Stimulated activated CD8-positive, alpha-beta memory T cell treated with anti-CD3 and anti-CD28 coated beads, Interleukin-2, amount 100 ng/mL, for 48 hours (primary cell): ENCODE measurements at places on chromosomes 7 and 10.

- no peak for DNase-seq
Observed at GRCh38 chr10:20234579-20234978, 418.3 kb downstream of the PLXDC2 start.

DNA sequence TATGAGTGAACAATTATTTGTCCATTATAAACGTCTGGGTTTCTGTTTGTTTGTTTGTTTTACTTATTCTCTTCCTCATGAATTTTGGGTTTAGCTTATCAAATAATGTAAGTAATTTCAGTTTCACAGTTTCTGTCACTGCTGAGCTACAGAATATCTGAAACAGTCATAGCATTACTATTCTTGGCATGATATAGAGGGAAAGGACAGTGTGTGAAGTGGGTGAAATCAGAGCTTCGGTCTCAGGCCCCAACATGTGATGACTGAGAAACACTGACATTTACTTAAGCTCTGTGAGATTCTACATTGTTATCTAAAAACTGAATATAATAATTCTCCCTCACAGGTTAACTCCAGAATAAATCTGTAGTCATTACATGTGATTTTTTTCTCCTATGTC is 8.8 kb upstream of the OR6V1 start:
- no peak for DNase-seq

DNA sequence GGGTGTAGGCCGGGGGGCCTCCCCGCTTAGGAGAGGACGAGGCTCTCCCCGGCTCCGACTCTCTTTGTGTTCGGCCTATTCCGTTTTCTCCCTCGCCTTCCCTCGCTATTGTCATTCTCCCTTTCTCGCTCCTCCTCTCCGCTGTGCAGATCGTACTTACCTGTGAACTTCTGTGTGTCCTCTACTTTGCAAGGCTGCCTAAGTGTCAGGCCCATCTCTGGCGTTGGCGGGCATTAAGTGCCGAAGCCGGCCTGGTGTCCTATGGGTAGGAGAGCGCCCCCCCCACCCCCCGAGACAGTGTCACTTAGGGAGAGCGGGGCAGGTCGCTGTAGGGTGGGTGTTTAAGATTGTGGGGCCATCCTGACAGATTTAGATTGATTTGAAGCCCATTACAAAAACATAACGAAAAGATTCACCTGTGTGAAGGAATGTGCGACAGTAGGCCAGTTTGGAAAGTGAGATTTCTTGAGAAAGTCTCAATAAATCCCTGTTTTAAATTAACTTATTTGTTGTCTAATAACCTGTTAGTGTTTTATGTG is 579 bp downstream of the RBM33 start:
- peak; percentile 11 for DNase-seq

DNA sequence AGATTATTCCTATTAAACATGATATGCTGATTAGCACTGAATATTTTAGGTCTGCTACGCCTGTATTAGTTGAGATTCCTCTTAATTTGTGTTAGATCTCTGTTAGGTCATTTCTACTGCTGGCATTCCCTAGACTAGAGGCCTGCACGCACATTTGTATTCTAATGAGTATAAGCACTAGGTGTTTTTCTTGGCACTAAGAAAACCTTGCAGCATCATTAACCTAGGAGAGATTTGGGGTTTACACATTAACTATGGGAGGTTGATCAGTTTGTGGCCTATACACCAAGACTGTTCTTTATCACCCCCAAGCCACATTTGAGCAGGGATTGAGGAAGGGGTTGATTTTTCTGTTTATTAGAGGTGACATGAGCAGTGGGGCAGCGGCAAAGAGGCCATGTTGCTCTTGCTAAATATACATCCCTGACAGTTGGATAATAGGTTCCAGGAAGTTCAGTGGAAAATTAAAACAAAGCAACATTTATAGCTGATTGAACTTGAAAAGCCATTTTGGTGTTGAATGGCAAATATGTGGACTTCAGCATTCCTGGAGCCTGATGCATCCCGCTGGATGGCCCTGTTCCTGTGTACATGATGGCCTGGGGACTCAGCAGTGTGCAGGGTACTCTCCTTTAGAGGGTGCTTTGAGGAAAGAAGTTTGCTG is 65.2 kb downstream of the GBF1 start:
- DNase-seq: no peak

DNA sequence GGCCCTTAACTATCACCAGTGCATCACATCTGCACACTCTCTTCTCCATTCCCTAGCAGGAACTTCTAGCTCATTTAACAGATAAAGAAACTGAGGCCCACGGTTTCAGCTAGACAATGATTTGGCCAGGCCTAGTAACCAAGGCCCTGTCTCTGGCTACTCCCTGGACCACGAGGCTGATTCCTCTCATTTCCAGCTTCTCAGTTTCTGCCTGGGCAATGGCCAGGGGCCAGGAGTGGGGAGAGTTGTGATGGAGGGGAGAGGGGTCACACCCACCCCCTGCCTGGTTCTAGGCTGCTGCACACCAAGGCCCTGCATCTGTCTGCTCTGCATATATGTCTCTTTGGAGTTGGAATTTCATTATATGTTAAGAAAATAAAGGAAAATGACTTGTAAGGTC is 13.5 kb downstream of the AQP1 start:
- no peak for DNase-seq

DNA sequence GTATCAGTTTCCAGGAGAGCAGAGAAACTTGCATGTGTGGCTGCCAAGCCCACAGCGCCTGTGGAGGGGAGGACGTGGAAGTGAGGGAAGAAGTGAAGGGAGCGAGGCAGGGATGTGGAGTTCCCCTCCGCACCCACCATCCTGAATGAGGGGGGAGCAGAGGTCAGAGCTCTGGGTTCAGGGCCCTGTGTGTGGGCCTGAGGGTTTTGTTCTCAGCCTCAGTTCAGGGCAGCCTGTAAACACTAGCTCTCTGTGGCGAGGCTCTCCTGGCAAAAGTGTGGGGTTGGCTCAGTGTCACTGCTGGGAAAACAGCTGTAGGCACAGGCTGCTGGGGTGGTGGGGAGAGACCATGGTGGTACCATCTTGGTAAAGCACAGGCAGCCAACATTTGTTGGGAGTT is 108.4 kb downstream of the C10orf105 start:
- no peak for DNase-seq

GRCh38 chr7:25922296-25922695 is 229.7 kb upstream of the NFE2L3 start:
- no peak for DNase-seq

DNA sequence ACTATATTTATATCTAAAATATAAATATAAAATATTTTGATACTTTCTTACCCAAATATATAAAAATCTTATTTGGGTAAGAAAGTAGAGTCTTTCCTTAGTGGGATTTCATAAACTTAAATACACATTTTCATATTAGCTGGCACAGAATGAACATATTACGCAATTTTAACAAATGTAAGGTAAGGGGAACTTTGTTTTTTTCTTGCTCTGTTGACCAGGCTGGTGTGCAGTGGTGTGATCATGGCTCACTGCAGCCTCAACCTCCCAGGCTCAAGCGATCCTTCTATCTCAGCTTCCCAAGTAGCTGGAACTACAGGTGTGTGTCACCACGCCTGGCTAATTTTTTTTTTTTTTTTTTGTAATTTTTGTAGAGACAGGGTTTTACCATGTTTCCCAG is 18.3 kb downstream of the CYP26A1 start:
- DNase-seq: no peak

GRCh38 chr7:81155654-81156373 is 237.0 kb upstream of the SEMA3C start:
- DNase-seq: no peak

DNA sequence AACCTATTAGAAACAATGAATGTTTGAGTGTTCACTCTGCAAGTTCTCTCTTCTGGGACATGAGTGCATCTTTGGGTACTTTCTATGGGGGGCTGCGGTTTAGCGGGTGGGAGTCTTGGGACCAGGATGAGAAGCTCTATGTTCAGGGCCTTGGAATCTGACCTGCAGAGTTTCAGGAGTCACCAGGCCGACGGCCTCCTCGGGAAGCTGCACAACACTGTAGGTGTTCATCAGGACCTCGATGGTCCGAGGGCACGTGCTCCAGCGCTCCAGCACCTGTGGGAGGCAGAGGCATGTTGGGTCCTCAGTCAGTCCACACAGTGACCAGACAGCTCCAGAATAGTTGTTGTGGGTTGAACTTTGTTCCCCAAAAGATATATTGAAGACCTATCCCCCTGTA is 8.9 kb upstream of the GBX1 start:
- no peak for DNase-seq

DNA sequence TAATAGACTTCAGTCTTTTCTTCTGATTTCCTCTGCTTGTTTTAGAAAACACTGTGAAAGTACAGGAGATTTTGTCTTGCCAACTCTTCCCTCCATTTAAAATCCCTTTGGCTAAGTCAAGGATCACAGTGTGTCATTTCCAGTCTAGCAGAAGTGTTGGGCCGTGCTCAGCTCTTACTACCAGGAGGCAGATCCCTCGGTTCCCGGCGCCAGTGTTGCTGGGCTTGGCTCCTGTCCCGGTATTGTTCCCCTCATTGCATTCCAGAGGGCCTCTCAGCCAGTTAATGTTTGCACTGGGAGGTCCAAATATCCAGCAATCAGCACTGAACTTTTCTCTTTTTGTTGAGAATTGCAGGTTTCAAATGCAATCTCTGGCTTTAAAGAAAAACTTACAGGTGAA is 612.1 kb upstream of the MGMT start:
- no peak for DNase-seq

- DNase-seq: no peak
Observed at GRCh38 chr10:84521468-84521867, 193.1 kb downstream of the CCSER2 start.

DNA sequence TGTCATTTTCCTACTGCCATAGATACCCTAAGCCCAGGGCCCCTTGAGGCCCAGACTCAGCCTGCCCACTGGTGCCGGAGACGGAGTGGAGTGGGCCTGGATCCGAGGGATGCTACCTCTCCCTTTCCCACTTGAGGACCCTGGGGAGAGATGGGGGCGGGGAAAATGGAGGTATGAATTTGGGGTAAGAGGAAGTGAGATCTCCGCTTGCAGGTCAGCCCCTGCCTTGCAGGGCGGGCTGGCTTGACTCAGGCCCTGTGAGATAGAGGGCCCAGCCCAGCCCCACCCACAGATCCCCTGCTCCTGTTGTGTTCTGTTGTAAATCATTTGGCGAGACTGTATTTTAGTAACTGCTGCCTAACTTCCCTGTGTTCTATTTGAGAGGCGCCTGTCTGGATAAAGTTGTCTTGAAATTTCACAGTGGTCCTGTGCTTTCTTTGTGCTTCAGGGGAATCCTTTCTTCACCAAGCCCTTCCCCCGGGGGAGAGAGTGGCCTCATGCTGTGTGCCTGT is 13.2 kb downstream of the YKT6 start:
- no peak for DNase-seq

DNA sequence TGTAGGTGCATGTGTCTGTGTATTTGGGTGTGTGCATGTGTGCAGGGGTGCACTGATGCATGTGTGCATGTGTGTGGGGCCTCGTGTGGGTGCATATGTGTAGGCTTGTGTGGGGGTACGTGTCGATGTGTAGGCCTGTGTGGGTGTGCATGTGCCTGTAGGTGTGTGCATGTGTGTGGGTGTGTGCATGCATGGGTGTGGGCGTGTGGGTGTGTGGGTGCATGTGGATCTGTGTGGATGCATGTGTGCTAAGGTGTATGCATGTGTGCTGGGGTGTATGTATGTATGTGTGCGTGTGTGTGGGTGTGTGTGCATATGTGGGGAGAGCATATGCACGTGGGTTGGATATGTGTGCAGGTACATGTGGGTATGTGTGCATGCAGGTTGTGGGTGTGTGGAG is 73.2 kb downstream of the NKX6-2 start:
- DNase-seq: no peak

DNA sequence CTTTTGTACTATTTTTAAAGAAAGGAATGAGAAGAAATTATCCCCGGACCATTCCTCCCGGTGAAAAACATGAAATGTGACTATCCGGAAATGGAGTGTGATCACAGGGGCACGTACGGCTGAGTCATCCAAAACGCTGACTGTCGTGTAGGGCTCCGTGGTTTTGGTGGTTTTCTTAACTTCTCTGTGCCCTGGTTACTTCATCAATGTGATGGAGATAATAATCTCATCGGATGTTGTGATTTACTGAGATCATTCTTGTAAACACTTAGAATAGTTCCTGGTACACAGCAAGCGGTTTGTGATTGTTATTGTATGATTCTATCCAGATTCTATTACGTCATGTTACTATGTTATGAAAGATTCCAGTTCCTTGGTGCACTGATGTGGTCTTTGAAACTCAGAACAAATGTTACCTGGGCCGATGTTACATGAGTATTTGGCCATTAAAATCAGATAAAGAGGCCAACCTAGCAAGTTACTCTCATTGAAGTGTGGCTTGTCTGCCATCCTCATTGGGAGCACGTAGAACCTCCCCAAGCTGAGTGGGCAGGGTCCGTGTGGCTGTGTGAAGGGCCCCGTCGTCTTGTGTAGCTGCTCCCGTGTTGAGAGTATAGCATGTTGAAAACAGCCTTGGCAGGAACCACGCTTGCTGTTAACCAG is 99.5 kb downstream of the CAMK1D start:
- peak; percentile 50 for DNase-seq

GRCh38 chr10:109968953-109969759 is 38.6 kb upstream of the ADD3 start:
- DNase-seq: no peak

DNA sequence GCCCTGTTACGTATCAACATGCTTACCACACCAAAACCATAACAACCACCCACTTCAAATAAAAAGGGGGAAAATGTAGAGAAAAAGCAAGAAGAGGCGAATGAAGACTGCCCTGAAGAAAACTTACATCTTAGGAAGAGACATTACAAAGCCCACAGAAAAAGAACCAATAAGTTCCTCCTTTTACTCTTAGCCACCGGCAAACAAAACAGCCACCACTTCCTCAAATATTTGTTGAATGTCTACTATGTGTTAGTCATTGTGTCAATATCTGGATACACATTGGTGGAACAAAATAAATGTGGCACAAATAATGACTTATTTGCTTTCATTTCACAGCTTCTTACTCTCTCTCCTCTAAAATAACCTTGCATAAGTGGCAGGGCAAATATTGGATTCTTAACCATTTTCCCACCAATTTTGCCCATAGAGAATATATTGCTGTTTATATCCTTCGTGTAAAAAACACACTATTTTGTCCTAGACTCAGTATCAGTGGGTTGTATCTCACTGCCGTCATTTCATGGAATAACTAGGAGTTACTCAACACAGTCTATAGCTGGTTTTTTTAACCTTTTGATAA is 106.8 kb downstream of the ANK3 start:
- no peak for DNase-seq

DNA sequence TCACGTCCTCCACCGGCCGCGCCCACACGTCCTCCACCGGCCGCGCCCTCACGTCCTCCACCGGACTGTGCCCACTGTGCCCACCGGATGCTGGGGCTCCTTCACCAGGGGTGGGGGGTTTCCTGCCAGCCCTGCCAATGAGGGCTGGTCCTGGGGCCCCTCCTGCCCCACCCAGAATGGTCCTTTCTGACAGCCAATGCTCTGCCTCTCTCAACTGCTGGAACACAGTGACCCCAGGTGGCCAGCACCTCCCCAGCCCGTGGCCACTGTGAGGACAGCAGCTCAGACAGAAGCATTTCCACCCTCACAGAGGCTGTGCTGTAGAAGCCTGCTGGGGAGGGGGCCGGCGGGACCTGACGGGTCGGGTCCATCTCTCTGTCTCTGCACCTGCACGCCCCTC is 90.1 kb upstream of the DNAAF5 start:
- no peak for DNase-seq

- no peak for DNase-seq
Observed at GRCh38 chr7:117728890-117729624, 144.2 kb downstream of the CTTNBP2 start.

GRCh38 chr10:6737080-6737641 is 157.1 kb upstream of the PRKCQ start:
- DNase-seq: no peak

- DNase-seq: no peak
Observed at GRCh38 chr10:49325131-49325915, 26.4 kb downstream of the C10orf71 start.
